ENCODE measurements at places on chromosomes 11 and 22.

DNA sequence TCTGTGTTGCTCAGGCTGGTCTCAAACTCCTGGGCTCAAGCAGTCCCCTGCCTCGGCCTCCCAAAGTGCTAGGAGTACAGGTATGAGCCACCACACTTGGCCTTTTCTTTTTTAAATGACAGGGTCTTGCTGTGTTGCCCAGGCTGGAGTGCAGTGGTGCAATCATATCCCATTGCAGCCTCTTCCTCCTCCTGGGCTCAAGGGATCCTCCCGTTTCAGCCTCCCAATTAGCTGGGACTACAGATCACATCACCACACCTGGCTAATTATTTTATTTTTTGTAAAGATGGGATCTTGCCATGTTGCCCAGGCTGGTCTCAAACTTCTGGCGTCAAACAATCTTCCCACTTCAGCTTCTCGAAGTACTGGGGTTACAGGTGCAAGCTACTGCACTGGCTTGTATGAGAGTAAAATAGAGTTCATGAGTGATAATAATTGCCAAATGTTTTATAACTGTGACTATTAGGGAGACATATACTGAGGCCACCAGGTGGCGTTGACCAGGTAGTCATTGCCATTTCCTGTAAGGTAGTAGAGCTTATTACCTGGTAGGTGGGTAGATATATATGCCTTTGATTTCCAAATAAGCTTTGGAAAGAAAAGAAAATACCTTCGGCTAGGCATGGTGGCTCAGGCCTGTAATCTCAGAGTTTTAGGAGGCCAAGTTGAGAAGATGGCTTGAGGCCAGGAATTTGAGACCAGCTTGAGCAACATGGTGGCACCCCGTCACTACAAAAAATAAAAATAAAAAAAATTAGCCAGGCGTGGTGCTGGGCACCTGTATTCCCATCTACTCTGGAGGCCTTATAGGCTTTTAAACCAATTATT lies 5.4 kb downstream of the FDX1 start:
- peak; percentile 61 for DNase-seq

DNA sequence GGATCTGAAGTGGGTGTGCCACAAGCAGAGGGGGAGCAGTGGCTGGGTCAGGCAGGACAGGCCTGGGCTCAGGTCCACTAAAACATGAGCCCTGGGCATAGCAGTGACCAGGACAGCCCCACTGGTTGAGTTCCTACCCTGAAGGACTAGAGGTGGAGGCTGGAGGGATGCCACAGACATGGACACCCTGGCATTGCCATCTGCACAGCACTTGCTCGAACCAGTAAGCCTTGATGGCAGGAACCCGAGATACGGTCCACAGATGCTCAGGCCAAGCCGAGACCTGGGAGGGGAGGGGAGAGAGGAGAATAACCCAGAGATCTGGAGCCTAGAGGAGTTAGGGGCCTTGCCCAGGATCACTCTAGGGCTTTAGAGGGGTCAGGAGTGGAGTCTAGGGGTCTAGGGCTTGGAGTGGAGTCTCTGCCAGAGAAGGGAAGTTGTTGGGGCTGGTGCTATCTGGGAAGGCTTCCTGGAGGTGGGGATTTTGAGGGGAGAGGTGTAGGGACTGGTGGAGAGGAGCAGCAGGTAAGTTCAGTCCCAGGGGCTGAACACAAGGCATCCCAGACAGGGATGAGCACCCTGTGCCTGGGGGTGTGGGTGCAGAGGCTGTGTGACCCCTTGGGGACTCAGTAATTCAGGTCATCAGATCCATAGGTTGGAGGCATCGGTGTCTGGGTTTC lies 30.6 kb upstream of the RELT start:
- DNase-seq = no peak

DNA sequence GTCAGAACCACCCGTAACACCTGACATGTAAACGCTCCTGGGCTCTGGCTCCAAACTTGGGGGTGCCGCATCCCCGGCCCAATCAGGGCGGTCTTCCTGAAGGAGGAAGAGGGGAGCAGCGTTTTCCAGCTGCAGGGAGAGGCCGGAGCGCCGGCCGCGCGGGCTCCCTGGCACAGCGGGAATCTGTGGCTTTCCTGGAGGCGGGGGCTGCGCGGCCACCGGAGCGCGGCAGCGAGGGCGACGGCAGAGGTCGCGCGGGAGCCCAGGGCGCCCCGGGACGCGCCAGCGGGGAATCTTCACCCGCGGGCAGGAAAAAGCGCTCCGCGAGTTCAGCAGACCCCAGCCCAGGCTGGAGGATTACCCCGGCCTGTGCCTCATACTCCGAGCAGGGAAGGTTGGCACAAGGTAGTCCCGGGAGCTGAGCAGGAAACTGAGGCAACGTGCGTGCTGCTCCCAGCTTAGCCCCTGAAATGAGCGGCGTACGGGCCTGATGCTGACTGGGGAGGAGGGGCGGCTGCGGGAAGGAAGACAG lies 600 bp upstream of the ESAM start:
- peak; percentile 61 for DNase-seq

DNA sequence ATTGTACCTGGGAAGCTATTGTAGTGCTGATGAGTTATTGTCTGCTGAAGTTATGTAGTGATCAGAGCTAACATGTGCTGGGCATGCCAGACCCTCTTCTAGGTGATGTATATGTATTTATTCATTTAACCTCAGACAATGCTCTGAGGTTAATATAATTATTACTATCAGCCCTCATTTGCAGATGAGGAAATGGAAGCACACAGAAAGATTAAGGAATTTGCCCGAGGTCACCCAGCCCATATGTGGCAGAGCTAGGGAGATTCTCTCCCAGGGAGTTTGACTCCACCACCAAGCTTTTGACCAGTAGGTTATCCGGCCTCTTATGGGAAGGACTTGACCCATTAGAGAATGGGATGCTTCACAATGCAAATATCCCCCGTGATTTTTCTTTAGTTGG lies 114.2 kb upstream of the NAV2 start:
- DNase-seq = no peak

GRCh38 chr11:103649401-103649895 lies 387.0 kb upstream of the DDI1 start:
- DNase-seq = no peak

DNA sequence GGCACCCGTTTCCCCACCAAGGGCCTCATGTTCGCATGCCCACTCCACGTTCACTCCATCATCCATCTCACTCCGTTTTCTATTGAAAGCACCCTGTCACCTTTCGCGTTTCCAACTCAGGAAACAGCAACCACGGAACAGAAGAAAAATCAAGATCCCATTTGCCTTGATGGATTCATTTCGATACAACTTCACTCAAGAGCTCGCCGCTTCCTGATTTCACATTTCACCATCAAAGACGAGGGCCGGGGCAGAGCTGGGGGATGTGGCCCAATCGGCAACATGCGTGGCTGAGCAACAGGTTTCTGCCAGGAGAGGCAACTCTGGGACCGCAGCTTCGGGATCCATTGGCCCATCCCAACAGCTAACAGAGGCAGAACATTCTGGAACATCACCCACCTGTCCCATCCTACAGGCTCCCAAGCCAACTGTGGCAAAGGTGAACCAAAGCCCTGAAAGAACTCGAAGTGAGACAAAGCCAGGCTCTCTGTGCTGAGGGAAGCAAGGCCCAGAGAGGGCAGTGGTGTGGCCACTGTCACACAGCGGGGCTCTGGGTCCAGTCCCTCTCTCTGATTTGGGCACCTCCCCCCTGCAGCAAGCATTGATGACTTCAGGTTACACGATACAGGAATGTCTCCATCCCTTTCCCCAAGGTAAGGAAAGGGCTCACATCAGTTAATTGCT lies 36.2 kb upstream of the CD5 start:
- no peak for DNase-seq

DNA sequence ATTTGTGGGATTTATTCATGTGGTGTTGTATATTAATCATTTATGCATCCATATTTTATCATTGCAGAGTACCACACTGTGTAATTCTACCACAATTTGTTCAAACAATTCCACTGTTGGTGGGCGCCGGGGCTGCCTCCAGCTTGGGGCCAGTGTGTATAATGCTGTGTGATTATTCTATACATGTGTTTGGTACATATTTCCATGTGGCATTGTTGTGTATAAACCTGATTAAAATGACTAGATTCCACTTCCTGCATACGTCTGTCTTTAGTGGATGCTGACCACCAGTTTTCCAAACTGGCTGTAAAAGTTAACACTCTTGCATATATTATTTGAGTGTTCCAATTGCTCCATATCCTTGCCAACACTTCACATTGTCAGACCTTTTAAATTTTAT lies 1213.8 kb downstream of the TBC1D22A start:
- no peak for DNase-seq

- DNase-seq = no peak
Measured at GRCh38 chr22:21726650-21727049, 8.9 kb downstream of the YPEL1 start.

- no peak for DNase-seq
Measured at GRCh38 chr22:50604256-50605001, 3.8 kb downstream of the MAPK8IP2 start.

- no peak for DNase-seq
Measured at GRCh38 chr11:131099013-131099412, 182.7 kb upstream of the SNX19 start.

DNA sequence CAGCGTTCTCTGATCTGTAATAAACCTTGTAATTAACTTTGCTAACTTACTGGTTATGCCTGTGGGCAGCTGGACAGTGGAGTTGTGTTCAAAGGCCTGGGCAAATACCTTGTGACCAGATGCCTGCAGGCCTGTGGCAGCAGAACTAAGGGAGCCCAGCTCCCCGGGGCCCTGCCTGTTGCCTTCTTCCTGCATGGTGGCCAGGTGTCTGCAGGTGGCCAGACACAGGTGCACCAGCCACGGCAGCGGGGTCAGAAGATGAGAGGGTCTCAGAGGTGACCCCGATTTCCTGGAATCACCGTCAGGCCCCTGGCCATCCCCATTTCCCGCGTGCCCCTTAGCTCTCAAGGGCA lies 127.2 kb downstream of the OSBP2 start:
- no peak for DNase-seq

Data from mucosa of descending colon (tissue), 3 donors.